ENCODE measurements at places on chromosomes 7 and 10. TPM values are rescaled to one million over a fixed set of nuclear protein-coding genes. Genes with fewer than 3 reads are reported as not detected.

Gene TSPAN13
- total RNA-seq, result 1.8 TPM

Gene ATRNL1
- total RNA-seq, result 1.4 TPM

Gene CDH23
- total RNA-seq, result under 0.01 TPM

Gene MLXIPL
- 0.29 TPM for total RNA-seq

Gene PLAC9
- total RNA-seq, result 19.2 TPM

DNA sequence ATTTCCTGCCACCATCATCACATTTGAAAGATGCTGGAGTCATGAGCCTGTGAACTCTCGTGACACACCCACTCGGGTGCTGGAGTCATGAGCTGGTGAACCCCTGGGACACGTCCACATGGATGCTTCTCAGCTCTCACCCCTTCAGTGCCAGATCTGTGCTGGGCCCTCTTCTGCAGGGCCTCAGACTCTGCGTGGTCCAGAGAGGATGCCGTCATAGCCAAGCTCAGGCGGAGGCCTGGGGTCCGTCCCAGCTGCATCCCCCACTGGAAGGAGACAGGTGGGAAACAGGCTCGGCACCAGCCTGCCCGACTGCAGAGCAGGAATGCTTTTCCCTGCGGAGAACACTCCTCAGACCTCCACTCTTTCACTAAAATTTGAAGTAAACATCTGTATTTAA, 156.5 kb upstream of the PPP2R2D start:
- no peak overlapping the region for H3K27ac ChIP-seq
- peak; percentile 9 for DNase-seq
- H3K36me3 ChIP-seq, result no peaks in the 10 kb centered on the region
- H3K4me3 ChIP-seq, result no peak overlapping the region
- no peaks in the 10 kb centered on the region for H3K4me1 ChIP-seq

GRCh38 chr10:59829024-59829423, 75.8 kb upstream of the MRLN start:
- H3K27ac ChIP-seq, result no peak overlapping the region
- no peak overlapping the region for H3K4me3 ChIP-seq
- DNase-seq, result no peak

- H3K4me1 ChIP-seq, result peaks cover 31% of the 10 kb centered on the region
- H3K4me3 ChIP-seq, result no peak overlapping the region
- H3K27ac ChIP-seq, result no peak overlapping the region
- H3K36me3 ChIP-seq, result no peaks in the 10 kb centered on the region
- no peaks in the 10 kb centered on the region for H3K27me3 ChIP-seq
Observed at GRCh38 chr7:155255071-155255470, 42.6 kb upstream of the INSIG1 start.

- DNase-seq, result peak; percentile 56
- H3K27me3 ChIP-seq, result no peaks in the 10 kb centered on the region
- H3K4me3 ChIP-seq, result no peak overlapping the region
Observed at GRCh38 chr10:131779661-131780394, 121.0 kb upstream of the PPP2R2D start.

DNA sequence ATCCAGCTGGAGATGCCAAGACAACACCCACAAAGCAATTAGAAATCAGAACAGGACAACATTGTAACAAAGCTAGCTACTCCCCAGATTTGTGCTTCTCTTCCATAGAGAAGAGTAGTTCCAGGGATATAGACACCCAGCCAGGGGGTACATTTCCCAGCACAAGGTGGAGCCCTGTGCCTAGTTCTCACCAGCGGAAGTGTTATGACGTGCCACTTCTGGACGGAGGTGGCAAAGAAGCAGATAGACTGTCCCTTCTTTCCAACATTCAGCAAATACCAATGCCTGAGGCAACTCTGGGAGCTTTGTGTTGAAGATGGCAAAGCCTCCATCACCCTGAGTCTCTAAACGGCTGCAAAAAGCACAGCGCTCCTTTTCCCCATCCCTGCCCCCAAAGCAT, 23.4 kb upstream of the GSAP start:
- no peak for DNase-seq
- H3K27ac ChIP-seq, result no peak overlapping the region
- no peaks in the 10 kb centered on the region for H3K36me3 ChIP-seq
- no peak overlapping the region for H3K4me3 ChIP-seq
- H3K4me1 ChIP-seq, result peaks cover 27% of the 10 kb centered on the region

GRCh38 chr10:117694190-117694589, 151.6 kb downstream of the EMX2 start:
- no peak for DNase-seq
- H3K36me3 ChIP-seq, result no peaks in the 10 kb centered on the region
- H3K4me3 ChIP-seq, result no peak overlapping the region

- no peak overlapping the region for H3K27ac ChIP-seq
- H3K4me1 ChIP-seq, result no peaks in the 10 kb centered on the region
- H3K4me3 ChIP-seq, result no peak overlapping the region
- no peaks in the 10 kb centered on the region for H3K36me3 ChIP-seq
- no peaks in the 10 kb centered on the region for H3K27me3 ChIP-seq
Observed at GRCh38 chr7:26574476-26574875, 282.8 kb downstream of the SNX10 start.

DNA sequence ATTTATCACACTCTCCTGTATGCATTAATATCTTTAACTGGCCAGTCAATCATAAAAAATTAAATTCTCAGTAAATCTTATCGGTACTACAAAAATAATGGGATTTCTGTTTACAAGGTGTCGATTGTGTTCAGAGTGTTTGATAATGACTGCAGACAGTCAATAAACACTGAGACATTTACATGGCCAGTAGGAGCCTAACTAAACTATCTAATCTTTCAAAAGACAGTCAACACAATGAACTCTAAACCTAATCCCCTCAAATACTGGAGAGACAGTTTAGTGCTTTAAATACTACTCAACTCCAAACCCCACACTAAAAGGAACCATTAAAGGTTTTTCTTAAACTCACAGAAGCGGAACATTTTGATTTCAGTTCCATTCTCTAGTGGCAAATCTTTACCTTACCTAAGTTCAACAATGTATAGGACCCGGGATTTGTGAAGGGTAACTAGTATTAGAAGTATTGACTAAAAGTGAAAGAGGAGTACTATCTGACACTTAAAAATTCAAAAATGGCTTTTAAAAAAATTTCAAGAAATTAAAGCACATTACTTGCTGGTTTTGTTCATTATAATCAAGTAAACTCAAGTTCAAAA, 37.3 kb upstream of the EXOC6 start:
- H3K4me1 ChIP-seq, result no peaks in the 10 kb centered on the region
- H3K27me3 ChIP-seq, result peaks cover 45% of the 10 kb centered on the region
- no peak overlapping the region for H3K27ac ChIP-seq
- H3K36me3 ChIP-seq, result no peaks in the 10 kb centered on the region

- peaks cover 26% of the 10 kb centered on the region for H3K36me3 ChIP-seq
- H3K27ac ChIP-seq, result no peak overlapping the region
- H3K4me1 ChIP-seq, result peaks cover 36% of the 10 kb centered on the region
- H3K4me3 ChIP-seq, result no peak overlapping the region
- H3K27me3 ChIP-seq, result no peaks in the 10 kb centered on the region
Observed at GRCh38 chr7:158685693-158686092, 18.9 kb downstream of the NCAPG2 start.

GRCh38 chr7:155899596-155899995, 87.3 kb upstream of the SHH start:
- no peaks in the 10 kb centered on the region for H3K27me3 ChIP-seq
- DNase-seq, result no peak
- H3K4me3 ChIP-seq, result no peak overlapping the region
- H3K27ac ChIP-seq, result no peak overlapping the region
- no peaks in the 10 kb centered on the region for H3K36me3 ChIP-seq

GRCh38 chr7:120023494-120024167, 249.3 kb upstream of the KCND2 start:
- no peak overlapping the region for H3K4me3 ChIP-seq
- peak overlapping the region; percentile 56 for H3K27ac ChIP-seq
- no peaks in the 10 kb centered on the region for H3K27me3 ChIP-seq
- H3K4me1 ChIP-seq, result peaks cover 5% of the 10 kb centered on the region
- no peaks in the 10 kb centered on the region for H3K36me3 ChIP-seq
- no peak for DNase-seq

GRCh38 chr10:60488111-60488669, 98.5 kb upstream of the ANK3 start:
- no peak overlapping the region for H3K4me3 ChIP-seq
- H3K36me3 ChIP-seq, result no peaks in the 10 kb centered on the region
- H3K27ac ChIP-seq, result no peak overlapping the region
- no peak for DNase-seq
- no peaks in the 10 kb centered on the region for H3K27me3 ChIP-seq
- H3K4me1 ChIP-seq, result no peaks in the 10 kb centered on the region

Measured in osteoblast (primary cell).